NCI-H187 treated with DMSO at 0.1 percent for 48 hours (cell line): ENCODE measurements at places on chromosomes 2 and 18.

DNA sequence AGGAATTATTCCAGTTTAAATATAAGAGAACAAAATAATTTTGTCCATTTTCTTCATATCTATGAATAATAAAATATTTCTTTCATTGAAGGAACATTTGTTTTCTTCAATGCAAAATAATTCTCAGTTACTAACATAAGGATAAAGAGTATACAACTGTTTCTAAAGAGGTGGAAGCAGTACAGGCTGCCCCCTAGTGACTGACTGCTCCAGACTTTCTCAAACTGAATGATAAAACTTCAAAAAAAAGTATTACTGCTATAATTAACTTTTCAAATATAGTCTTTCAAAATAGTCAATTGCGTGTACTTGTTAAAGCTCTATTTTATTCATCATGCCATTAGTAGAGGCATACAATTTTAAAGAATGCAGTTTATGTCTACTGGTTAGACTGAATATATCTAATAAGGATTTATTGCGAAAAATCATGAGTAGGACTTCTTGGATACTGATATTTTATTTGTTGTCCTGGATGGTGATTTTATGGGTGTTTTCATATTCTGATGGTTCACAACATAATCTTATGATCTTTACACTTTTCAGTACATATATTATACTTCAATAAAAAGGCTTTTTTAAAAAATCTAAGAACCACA lies 100.1 kb downstream of the WDPCP start:
- no peak for DNase-seq

GRCh38 chr2:43375746-43376522 lies 149.5 kb upstream of the ZFP36L2 start:
- DNase-seq = no peak

DNA sequence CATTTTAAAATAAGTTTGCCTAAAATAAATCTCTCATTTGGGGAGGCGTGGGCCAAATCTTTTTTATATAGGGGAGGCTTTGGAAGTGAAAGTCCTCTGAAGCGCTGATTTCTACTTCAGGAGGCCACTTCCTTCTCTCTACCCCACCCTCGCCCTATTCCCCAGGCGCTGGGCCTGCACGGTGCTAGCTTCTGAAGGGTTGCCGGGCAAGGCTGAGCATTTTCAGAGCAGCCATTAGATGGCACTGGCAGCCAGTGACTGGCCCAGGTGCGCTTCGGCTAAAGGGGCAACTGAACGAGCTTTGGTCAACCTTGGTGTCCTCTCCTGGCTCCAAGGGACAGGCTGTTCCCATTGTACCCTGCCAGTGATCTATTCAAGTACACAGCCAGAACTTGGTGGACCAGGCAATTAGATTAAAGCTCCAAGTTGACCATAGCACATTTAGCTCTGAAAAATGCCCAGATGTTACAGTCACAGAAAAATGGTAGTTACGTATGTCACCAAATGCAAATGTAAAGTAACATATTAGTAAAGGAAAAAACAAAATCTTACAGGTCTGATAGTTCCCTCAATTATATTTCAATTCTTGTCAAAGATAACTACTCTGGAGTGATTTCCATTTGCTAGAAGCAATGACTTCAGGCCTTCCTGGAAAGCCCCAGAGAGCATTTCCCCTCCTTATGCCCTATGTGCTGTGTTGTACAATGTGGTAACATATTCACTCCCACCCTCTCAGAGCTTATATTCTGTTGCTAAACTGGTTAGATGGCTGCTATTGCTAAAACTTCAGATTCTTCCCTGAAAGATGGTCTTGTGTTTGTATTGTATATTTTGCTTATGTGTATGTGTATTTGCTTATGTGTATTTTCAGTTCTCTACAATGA lies 2.1 kb downstream of the POMC start:
- DNase-seq = no peak

- no peak for DNase-seq
Measured at GRCh38 chr2:191895743-191896142, 48.9 kb upstream of the CAVIN2 start.

GRCh38 chr2:189683348-189683747 lies 8.9 kb downstream of the ANKAR start:
- no peak for DNase-seq

GRCh38 chr2:34291076-34291475 lies 692.0 kb upstream of the FAM98A start:
- no peak for DNase-seq

GRCh38 chr2:217877866-217878265 lies 124.9 kb downstream of the TNS1 start:
- no peak for DNase-seq

- DNase-seq = no peak
Measured at GRCh38 chr2:26399771-26400376, 1.8 kb upstream of the DRC1 start.

DNA sequence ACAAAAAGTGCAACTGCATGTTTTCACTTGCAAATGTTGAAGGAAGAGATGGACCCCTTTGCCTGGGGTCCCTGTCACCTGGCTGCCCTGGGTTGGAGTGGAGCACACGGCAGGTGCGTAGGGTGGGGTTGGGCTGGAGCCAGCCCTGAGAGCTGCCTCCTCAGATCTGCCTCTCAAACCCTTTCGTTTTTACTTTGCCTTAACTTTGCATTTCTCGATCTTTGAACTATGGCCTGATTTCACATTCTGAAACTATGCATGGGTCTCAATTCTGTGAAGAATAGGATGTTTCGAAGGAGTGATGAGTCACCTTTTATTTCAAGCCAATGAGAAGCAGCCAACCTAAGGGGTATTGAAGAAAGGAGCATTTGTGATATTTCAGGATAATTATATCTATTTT lies 132.8 kb downstream of the ACOXL start:
- no peak for DNase-seq

- no peak for DNase-seq
Measured at GRCh38 chr2:112181571-112182290, 43.5 kb downstream of the FBLN7 start.

DNA sequence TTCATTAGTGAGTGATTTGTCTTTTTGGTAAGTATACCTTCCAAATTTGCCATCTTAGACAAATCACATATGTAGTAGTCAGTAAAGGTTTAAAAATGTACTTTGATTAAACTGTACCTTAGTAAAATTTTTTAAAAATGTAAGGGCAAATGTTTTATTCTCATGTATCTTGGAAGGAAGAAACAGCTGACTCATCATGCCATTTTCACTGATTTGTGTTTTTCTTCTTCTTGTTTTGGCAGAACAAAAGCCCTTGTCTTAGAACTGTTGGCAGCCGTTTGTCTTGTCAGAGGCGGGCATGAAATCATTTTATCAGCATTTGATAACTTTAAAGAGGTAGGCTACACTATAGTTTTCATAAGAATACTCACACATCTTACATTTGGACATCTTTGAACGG lies 136.5 kb downstream of the PRPF40A start:
- no peak for DNase-seq

GRCh38 chr2:86793752-86794151 lies 3.0 kb upstream of the CD8A start:
- no peak for DNase-seq

- DNase-seq = no peak
Measured at GRCh38 chr2:72414137-72414760, 266.6 kb upstream of the CYP26B1 start.
